ENCODE measurements at places on chromosomes 2 and 18. TPM values are rescaled to one million over a fixed set of nuclear protein-coding genes. Genes with fewer than 3 reads are reported as not detected.

The DSC3 gene
- total RNA-seq = not detected

The SLC14A1 gene
- total RNA-seq = not detected

The CHRNG gene
- total RNA-seq = 36.6 TPM

The CD226 gene
- total RNA-seq = not detected

The AP1S3 gene
- not detected for total RNA-seq

DNA sequence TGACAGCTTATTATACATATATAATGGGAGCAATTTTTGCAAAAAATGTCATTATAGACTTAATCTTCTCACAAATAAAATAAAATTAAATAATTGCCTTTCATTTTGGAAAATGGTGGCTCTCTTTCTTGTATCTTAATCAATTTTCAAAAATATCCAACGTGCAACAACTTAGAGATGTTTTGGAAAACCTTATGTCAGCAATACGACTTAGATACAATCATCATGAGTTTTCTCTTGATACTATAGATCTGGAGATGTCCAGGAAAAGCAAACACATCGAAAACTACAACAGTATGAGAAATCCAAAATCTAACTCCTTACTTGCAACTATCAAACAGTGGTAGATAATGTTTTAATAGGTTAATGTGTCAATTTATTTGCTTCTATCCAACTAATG lies 1529.0 kb downstream of the LRP1B start:
- no peak for DNase-seq
- H3K4me3 ChIP-seq = no peak overlapping the region
- no peak overlapping the region for H3K27ac ChIP-seq

GRCh38 chr2:22403748-22404147 lies 981.2 kb upstream of the KLHL29 start:
- peaks cover 2% of the 10 kb centered on the region for H3K4me1 ChIP-seq
- H3K4me3 ChIP-seq = no peak overlapping the region
- no peak for DNase-seq

DNA sequence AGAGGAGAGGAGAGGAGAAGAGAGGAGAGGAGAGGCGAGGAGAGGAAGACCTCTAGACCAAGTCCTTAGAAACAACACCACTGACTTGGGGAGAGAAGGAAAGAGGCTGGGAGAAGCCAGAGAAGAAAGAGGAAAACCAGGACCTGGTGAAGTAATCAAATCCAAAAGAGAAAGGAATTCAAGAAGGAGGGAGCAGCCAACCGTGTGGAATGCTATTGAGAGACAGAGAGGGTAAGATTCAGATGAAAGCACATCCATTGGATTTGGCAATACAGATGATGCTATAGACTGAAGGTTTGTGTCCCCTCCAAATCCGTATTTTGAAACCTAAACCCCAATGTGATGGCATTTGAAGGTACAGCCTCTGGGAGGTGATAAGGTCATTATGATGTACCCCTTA lies 50.7 kb downstream of the GALNT14 start:
- H3K4me1 ChIP-seq = no peaks in the 10 kb centered on the region
- peaks cover 20% of the 10 kb centered on the region for H3K27me3 ChIP-seq
- no peak overlapping the region for H3K4me3 ChIP-seq

- no peak for DNase-seq
- H3K36me3 ChIP-seq = no peaks in the 10 kb centered on the region
- no peak overlapping the region for H3K27ac ChIP-seq
- H3K27me3 ChIP-seq = peaks cover 8% of the 10 kb centered on the region
- H3K4me1 ChIP-seq = no peaks in the 10 kb centered on the region
- no peak overlapping the region for H3K4me3 ChIP-seq
Observed at GRCh38 chr2:111034146-111034545, 86.6 kb upstream of the BCL2L11 start.

- no peaks in the 10 kb centered on the region for H3K4me1 ChIP-seq
- H3K27ac ChIP-seq = no peak overlapping the region
- DNase-seq = no peak
- H3K27me3 ChIP-seq = no peaks in the 10 kb centered on the region
Observed at GRCh38 chr2:142058149-142058548, 72.7 kb downstream of the LRP1B start.

GRCh38 chr2:195121341-195121740 lies 535.7 kb upstream of the SLC39A10 start:
- H3K27ac ChIP-seq = peak overlapping the region; percentile 36
- H3K36me3 ChIP-seq = no peaks in the 10 kb centered on the region
